ENCODE measurements at places on chromosomes 1 and 21. TPM values are rescaled to one million over a fixed set of nuclear protein-coding genes. Genes with fewer than 3 reads are reported as not detected.
A peak's percentile ranks its signal among the peaks of the same experiment; 100 is the strongest.

DNA sequence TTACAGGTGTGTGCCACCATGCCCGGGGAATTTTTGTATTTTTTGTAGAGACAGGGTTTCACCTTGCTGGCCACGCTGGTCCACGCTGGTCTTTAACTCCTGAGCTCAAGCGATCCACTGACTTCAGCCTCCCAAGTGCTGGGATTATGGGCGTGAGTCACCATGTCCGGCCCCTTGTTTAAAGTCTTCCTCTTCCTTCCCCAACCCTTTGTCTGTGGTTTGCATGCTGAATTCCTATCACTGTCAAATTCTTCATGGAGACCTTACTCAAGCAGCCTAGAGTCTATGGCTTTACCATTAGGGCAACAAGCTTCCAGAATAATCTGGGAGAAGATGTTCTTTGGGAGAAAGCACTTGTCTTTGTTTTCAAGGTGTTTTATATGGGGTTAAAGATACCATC is 34.7 kb downstream of the B3GALT5 start:
- no peak for DNase-seq

- DNase-seq, result no peak
Observed at GRCh38 chr1:231487019-231487418, 41.5 kb upstream of the TSNAX start.

GRCh38 chr1:38652217-38652616 is 207.4 kb downstream of the RRAGC start:
- no peak for DNase-seq

GRCh38 chr1:234315588-234315987 is 57.7 kb upstream of the COA6 start:
- no peak for DNase-seq

DNA sequence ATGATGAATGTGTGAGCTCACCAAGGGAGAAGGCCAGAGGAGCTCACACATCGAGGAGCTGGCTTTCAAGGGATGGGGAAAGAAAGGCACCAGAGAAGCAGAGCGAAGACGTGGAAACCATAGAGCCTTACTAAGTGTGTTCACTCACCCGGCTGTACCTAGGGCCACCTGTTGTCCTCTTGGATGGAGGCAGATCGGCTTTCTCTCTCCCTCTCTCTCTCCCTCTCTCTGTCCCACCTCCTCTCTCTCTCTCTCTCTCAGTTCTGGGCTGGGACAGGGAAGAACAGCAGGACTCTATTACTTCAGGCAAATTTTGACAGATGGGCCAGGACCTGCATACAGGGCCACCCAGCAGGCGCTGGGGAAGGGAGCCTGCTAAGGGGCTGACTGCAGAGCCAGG is 64.8 kb downstream of the HIVEP3 start:
- no peak for DNase-seq

- DNase-seq, result no peak
Observed at GRCh38 chr1:27689423-27690173, 17.6 kb upstream of the IFI6 start.

GRCh38 chr1:113507552-113508214 is 117.4 kb downstream of the MAGI3 start:
- DNase-seq, result no peak

GRCh38 chr21:41374867-41375533 is 13.2 kb downstream of the MX2 start:
- DNase-seq, result no peak

DNA sequence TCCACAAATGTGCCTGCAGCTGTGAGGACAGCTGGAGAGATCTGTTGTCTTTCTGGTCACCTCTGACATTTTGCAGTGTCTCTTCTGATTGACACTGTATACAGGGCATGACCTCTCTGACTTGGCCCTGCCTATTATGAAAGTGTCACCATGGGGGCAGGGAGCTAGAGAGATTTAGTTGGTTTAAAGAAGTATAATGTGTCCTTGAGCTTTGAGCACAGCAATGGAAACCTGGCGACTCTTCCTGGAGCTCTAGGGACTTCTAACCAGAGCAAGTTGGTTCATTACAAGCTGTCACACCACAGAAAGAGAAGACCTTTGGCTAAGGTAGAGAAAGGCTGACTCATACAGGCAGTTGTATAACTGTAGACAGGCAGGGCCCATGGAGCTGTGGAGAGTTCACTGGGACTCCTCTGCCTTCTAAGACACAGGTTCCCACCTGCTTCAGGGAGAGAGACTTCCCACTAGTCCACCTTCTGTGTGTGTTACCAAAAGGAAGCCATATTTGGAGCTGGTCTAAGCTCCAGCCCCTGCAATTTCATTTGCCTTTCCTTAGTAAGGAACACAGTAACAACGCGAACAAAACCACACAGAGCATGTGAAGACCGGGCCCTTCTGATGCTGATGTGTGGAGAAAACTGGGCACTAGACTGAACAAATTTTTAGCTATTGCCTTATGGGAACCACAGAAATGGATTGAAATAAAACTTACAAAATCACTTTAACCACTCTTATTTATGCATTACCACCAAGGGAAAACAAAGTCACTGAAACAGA is 90.5 kb upstream of the ADAR start:
- DNase-seq, result no peak

- DNase-seq, result peak; percentile 65
Observed at GRCh38 chr1:2204415-2205190, 10.0 kb upstream of the FAAP20 start.

- no peak for DNase-seq
Observed at GRCh38 chr1:25484096-25484495, 53.4 kb downstream of the MACO1 start.

DNA sequence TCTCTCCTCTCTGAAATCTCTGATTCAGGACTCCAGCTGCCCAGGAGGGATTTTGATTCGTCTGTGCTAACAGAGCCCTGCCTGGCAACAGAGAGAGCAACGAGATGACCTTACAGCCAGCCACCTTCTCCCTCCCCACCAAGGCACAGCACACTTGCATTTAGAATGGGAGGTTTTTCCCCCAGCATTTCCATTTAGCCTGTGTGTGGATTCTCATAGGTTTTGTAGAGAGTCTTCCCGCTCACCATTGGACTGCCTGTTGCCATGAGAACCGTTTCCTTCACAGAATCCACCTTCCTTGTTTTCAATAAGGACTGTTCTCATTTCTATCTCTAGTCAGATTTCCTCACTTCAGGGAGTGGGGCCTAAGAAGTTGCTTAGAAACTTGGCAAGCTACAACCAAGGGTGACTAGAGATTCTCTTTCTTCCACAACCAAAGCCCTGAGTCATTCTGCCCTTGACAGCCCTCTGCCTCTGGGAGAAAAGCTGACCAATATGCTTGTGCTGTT is 5.8 kb upstream of the IKBKE start:
- peak; percentile 89 for DNase-seq

GRCh38 chr1:198165927-198166647 is 9.3 kb downstream of the NEK7 start:
- no peak for DNase-seq

DNA sequence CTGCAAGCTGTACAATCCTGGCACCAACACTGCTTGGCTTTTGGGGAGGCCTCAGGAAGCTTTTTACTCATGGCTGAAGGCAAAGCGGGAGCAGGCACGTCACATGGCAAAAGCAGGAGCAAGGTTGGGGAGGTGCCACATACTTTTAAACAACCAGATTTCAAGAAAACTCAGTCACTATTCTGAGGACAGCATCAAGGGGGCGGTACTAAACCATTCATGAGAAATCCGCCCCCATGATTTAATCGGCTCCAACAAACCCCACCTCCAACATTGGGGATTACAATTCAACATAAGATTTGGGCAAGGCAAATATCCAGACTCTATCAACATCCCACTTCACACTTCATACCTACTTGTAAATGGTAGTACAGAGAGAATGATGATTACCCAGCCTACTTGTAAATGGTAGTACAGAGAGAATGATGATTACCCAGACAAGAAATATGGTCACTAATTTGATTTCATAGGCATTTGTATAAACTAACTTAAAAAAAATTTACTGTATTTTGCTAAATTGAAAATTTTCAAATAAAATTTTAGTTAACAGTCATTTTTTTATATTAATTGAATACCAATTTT is 24.9 kb downstream of the ATP5PF start:
- no peak for DNase-seq

DNA sequence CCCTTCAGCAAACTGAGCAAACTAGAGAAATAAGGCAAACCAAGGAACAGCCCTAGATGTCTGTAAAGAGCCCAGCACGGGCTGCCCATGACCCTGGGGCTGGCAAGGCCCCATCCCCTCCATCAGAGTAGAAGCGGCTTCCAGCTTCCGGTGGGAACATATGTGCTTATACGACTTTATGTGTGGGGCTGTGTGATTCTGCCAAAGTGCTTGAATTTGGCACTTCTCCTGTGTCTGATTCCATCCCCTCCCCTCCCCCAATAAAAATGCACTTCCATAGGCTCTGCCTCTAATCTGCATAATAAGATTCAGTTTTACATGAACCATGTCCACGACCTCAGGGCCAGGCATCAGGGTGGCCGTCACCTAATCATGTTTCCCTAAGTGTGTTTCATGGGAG is 236.6 kb downstream of the DSCAM start:
- no peak for DNase-seq

GRCh38 chr1:216310776-216311175 is 112.5 kb downstream of the USH2A start:
- DNase-seq, result no peak

DNA sequence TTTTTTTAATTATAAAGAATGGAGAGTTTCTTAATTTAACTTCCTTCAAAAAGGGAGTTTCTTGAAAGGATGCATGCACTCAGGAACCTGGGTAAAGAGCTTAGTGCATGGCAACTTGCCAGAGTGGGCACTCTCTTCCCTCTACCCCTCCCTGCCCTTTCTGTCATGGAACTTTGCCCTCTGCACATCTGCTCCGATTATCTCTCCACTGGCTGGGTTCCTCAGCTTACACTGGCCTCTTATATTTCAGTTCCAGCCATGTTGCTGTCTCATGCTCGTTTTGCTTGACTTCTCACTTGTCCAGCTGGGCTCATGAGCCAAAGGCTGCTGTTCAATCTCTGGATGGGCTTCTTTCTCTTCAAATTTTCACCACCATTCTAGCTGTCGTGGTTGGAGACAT is 87.0 kb downstream of the NCAM2 start:
- DNase-seq, result no peak

DNA sequence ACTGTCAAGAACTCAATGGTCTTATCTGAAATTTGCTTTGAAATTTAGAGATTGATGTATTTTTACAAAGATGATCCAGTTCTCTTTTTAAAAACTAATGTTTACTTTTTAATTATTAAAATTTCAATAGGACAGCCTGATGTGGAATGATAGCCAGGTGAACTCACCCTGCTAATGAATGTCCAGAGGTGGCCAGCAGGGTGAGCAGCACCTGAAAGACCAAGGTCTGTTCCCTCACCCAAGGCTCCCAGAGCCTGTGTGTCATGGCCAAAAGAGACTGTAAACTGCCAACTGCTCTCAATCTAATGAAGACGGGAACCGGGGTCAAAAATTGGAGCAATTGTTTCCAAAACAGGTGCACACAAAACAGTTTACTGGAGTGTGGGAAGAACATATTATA is 340.4 kb downstream of the DISC1 start:
- no peak for DNase-seq

DNA sequence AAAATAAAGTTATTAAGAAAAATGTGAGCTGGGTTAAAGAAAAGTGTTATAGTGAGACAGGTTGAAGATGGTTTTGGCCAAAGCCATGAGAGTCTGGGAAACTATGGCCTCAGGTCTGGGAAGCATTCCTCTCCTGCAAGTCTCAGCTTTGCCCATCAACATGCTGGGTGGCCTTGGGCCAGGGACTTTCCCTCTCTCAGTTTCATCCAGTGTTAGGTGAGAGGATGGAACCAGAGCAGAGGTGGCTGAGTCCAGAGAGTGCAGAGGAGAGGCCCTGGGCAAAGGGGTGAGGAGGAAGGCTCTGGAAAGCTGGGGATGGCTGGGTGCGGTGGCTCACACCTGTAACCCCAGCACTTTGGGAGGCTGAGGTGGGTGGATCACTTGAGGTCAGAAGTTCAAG is 10.5 kb downstream of the PADI2 start:
- no peak for DNase-seq

DNA sequence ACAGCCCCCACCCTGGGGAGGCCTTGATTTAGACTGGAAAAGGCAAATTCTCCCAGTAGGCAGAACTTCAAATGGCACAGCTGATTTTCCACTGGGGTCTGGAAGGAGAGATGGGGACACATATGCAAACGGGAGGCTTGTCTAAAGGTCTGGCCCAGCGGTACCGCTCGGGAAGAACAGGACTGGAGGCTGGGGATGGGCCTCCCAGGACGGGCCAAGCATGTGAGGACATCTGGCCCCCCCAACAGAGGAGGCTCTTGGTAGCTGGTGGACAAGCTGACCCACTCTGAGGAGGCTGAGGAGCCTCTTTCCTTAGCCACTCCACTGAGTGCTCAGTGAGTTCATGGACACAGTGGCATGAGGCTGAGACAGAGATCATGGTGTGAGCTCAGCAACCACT is 170.0 kb downstream of the NPHP4 start:
- no peak for DNase-seq

DNA sequence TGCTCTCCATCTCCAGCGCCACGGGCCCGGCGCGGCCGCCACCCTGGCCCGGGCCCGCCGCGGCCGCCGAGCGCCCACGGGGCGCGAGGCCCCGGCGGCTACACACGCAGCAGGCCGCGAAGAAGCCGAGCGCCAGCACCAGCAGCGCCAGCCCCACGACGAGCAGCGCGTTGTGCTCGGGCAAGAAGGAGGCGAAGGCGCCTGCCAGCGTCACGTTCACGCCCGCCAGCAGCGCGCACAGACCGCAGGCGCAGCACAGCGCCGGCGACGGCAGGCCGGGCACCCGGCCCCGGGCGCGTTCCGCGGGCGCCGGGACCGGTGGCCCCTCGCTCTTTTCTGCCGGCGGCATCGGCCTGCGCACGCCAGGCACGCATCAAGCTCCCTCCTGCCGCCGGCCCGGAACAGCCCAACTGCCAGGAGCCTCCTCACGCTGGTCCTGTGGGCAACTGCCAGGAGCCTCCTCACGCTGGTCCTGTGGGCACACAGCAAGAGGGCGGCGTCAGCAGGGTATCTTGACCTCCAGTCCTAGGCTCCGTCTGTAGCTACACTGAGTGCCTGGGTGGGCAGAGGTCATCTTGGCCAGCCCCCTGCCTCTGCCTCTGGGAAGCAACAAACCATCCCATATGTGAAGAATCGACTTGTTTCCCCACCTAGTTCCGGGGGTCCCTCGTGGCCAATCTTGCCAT is 18.1 kb downstream of the KNCN start:
- DNase-seq, result peak; percentile 82

- DNase-seq, result no peak
Observed at GRCh38 chr1:14891991-14892390, 261.6 kb upstream of the TMEM51 start.

DNA sequence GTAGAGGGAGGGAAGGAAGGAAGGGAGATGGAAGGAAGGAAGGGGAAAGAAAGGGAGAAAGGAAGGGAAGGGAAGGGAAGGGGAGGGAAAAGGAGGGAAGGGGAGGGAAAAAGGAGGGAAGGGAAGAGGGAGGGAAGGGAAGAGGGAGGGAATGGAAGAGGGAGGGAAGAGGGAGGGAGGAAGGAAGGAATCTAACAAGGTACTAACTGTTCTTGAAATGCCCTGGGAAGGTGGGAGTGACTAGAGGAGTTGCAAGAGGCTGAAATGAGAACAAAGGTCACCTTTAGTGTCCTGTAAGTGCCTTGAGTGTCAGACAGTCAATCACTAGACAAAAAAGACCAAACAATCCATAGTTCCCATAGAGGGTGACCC is 2.3 kb upstream of the ATP2B4 start:
- DNase-seq, result no peak

Gene EVA1B
- 5.2 TPM for polyA plus RNA-seq

Gene EXOSC10
- 43.7 TPM for polyA plus RNA-seq

Gene TM2D1
- polyA plus RNA-seq, result 43.4 TPM

Gene CRP
- not detected for polyA plus RNA-seq

Gene LCE2D
- polyA plus RNA-seq, result not detected

Gene DLGAP3
- 24.0 TPM for polyA plus RNA-seq

Gene ASAP3
- polyA plus RNA-seq, result 7.9 TPM

Gene HOOK1
- polyA plus RNA-seq, result 3.7 TPM

Gene FCAMR
- not detected for polyA plus RNA-seq

Measured in brain (organoid and tissue), 16 donors.